ENCODE measurements at places on chromosomes 12 and 14. TPM values are rescaled to one million over a fixed set of nuclear protein-coding genes. Genes with fewer than 3 reads are reported as not detected.
A peak's percentile ranks its signal among the peaks of the same experiment; 100 is the strongest.

- no peak for DNase-seq
These were observed 131.8 kb upstream of the C14orf180 start for GRCh38 chr14:104447750-104448149.

- no peak for DNase-seq
These were observed 21.5 kb downstream of the LLPH start for GRCh38 chr12:66109056-66109455.

DNA sequence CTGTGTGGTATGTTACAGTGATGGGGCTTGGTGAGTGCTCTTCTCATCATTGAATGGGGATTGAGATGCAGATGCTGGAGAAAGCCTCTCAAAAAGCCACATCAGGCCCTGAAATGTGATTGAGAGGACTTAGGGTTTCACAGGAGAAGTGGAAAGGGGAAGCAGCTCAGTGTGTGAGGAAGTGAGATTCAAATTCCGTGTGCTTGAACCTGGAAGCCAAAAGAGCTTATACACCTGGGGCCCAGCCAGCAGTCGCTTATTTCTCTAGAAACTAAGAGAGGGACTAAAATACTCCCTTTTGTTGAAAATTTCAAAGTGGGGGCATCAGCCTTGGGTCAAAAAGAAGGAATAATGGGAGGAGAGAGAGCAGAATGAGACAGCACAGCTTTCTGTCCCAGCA, 39.1 kb upstream of the GZMB start:
- DNase-seq, result no peak

DNA sequence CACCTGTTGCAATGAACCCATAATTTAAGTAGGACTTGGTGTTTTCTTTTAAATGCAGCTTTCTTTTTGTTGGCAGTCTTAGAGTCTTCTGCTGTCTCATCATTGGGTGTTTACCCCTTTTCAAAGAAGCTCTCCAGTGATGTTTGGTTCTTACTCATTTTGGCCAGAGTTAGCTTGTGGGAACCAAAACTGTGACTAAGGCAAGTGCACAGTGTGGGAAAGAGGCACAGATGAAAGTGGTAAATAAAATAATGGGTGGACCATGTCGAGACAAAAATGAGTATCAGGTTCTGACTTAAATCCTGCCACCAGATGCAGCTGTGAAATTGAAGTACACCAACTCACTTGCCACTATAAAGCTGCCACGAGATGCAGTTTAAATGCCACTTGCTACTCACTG, 615.4 kb upstream of the MIS18BP1 start:
- DNase-seq, result peak; percentile 34

DNA sequence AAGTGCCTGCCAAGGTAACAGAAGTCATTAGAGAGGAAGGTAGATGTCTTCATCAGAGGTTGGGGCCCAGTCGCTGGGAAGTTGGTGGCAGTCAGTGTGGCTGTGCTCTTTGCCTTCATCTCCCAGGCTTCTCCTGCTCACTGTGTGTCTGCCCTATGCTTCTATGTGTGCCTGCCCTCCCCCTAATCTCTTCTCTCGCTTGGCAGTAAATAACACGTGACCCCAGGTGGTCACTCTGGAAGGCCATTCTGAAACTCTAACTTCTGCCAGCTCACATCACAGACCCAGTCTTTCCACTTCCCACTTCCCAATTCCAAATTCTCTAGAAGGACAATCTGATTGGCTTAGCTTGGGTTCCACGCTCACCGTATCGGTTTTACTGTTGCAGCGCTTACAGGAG, 9.3 kb downstream of the ZNF664 start:
- no peak for DNase-seq

- no peak for DNase-seq
These were observed 77.3 kb downstream of the SNAPC1 start for GRCh38 chr14:61839507-61839906.

DNA sequence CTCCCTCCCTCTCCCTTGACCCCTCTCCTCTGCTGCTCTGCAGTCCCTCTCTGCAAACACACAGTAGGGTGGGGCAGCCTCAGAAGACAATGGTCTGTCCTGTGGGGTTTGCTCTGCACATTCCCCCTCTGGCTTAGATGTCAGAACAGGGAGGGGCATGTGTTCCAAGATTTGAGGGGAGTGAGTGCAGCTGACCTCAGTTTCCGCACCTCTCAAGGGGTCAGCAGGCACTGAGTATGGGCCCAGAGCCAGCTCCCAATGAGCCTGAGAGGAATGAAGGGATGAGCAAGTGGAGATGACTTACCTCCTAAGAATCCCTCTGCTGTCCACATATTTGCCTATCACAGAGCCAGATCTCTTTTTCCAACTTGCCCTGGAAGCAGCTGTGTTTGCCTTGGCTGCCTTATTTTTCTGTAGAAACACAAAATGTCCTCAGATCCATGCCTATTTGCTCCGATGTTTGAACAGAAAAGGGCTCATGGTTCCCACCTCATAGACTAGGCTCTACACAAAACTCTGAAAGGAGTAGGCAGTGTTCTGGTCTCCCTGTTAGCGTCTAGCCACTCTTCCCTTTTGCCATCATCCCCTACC, 111.4 kb downstream of the CRACR2A start:
- DNase-seq, result peak; percentile 59

- no peak for DNase-seq
These were observed 52.5 kb upstream of the FOXN3 start for GRCh38 chr14:89469210-89470198.

DNA sequence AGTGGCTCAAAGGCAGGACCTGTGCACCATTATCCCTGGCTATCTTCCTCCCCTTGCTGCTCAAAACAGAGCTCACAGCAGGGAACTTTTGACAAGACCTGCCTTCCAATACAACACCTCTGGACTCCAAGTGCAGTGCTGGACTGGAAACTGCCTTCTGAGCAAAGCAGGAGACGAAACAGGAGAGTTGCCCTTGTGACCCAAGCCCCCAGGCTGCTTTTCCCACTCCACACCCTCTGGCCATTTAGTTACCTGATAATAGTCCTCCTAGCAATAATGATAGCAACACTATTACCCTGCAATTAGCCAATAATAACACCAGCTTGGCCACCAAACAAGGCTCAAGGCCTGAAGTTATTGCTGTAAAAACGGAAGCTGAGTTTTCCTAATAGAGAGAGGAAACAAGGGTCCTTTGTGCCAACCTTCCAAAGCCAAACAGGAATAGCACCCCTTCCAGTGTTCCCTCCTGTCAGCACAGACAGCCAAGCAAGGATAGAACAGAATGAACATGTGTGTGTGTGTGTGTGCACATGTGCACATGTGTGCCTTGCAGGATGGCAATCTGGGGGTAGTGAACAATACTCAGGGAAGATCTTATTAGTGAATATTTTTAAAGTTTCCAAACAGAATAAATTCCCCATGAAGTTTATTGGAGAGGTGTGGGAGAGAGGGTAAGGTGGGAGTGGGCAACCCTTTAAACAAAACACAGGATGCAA, 9.2 kb upstream of the KRT73 start:
- no peak for DNase-seq

DNA sequence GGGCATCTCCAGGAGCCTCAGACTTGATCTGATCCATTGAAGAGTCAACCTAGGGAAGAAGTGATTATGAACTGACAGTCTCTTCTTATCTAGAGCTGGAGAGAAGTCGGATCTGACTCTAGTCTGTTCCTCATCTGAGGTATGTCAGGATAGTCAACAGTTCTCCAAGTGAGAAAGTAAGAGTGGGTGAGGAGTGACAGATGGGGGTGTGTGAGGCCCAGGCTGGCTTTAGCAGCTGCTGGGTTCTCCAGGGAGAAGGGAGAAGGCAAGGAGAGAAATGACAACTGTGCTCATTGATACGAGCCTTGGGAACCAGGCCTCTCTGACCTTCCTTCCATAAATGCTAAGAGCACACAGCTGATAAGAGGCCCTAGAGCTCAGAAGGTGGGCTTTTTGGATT, 53.3 kb downstream of the IRAK3 start:
- no peak for DNase-seq

DNA sequence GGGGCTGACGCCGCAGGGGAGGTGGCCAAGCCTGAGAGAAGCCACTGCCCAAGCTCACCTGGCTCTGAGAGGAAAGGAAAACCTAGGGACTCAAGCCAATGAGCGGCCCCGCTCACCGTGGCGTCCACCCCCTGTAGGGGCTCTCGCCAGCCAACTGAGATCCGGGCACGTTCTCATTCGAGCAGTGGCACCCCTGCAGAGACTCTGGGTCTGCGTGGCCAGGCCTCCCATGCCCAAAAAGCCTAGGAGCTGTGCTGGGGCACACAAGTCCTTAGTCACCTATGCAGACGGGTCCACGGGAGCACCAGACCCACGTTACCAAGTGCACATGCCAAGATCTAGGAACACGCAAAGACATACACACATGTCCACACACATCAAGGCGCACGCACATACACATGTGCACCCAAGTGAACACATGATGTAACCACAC, 106.2 kb downstream of the NCOR2 start:
- no peak for DNase-seq

- no peak for DNase-seq
These were observed 221.2 kb upstream of the KITLG start for GRCh38 chr12:88801227-88802095.

DNA sequence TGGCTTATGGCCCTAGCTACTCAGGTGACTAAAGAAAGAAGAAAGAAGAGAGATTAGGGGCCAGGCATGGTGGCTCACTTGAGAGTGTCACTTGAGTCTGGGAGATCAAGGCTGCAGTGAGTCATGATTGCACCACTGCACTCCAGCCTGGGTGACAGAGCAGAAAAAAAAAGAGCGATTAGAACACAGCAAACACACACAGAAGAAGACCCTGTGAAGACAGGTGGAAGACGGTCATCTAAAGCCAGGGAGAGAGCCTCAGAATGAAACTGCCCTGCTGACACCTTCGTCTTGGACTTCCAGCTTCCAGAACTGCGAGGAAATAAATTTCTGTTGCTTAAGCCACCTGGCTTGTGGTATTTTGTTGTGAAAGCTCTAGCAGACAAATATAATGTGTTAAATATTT, 17.5 kb upstream of the PPP1CC start:
- DNase-seq, result no peak

DNA sequence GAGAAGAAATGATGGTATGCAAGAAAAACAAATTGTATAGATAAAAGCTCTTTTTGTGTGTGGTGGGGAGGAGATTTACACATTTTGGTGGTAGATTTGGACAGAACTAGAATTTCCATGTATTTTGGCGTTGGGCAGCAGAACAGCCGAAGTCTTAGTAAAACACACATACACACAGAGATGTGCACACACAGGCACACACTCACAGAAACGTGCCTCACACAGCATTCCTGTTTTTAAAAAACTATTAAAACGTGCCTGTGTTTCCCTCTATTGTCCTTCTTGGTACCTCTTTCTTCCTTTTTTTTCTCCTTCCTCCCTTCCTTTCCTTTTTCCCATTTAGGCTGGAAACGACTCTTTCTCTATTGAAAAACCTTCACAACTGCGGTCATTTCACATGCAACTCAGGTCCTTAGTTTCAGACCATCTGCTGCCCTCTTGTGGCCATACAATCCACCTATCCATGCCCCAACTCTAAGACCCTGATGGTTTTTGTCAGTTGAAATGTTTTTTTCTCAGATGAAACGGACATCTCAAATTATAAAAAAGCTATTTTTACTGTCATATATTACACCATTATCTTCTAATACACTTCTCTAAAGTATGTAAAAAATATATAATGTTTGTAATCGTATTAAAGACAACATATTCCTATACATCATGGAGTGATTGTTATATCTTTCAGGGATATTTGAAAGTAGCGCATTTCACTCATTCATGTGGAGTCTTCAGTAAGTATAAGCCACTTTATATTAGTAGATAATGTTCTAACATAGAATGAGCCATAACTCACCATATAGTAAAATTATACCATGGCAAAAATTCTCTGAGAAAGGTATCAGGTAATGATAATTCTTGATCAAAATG, 386.7 kb upstream of the NOVA1 start:
- peak; percentile 24 for DNase-seq

GRCh38 chr14:67413806-67414769, 2.1 kb upstream of the PLEK2 start:
- DNase-seq, result peak; percentile 97

GRCh38 chr12:132244724-132245295, 84.6 kb downstream of the GALNT9 start:
- DNase-seq, result no peak

GRCh38 chr14:101004954-101005353, 101.4 kb upstream of the RTL1 start:
- DNase-seq, result no peak

DNA sequence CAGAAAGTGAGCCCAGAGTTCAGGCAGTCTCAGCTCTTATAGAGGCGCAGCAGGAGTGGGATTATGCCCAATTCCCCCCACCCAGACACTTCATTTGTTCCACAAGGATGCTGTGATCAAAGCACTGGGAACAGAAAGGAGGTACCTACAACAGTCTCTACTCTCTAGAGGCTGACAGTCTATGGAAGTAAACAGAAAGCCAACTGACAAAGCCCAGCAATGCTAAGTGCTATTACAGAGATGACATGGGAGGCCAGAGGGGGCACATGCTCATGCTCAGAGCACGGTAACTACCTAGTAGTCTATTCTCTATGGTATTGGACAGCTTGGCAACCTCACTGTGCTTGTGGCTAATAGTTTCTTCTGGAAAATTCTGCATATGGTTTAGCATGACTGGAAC, 85.9 kb downstream of the STXBP6 start:
- DNase-seq, result no peak

- no peak for DNase-seq
These were observed 38.1 kb downstream of the KLRG1 start for GRCh38 chr12:9027161-9028059.

- no peak for DNase-seq
These were observed 886.2 kb upstream of the MGAT4C start for GRCh38 chr12:87142342-87142741.

GRCh38 chr12:19710811-19711793, 271.8 kb downstream of the AEBP2 start:
- no peak for DNase-seq

- DNase-seq, result no peak
These were observed 9.6 kb downstream of the TSHR start for GRCh38 chr14:80965037-80965436.

- DNase-seq, result no peak
These were observed 54.9 kb downstream of the CPNE8 start for GRCh38 chr12:38850461-38850860.

DNA sequence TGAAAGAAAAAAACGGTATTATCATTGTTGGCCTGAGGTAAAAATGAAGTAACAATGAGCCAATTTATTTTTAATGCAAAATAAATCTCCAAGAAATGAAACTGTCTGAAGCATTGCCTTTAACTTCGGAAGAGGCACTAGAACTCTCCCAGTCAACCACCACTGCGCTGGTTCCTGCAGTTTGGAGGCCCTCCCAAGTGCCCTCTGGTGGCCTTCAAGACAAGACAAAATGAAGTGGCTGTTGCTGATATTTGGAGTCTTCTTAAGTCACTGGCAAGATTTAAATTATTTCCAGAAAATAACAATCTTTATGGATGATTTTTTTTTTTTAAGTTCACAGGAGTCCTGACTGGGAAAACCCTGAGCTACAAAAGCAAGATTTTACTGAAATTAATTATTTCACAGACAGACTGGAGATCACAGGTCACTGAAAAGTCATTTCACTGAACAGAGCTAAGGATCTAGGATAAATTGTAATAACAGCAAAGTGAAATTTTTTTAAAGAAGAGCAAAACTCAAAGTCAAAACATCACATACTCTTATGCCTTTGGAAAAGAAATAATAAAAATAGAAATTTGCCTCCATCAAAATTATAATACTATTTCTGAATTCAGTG, 58.2 kb downstream of the DICER1 start:
- DNase-seq, result peak; percentile 46

TMEM119 gene
- 0.04 TPM for polyA plus RNA-seq

PAN2 gene
- 8.7 TPM for polyA plus RNA-seq

LRRIQ1 gene
- polyA plus RNA-seq, result 0.35 TPM

TAS2R42 gene
- polyA plus RNA-seq, result not detected

BRF1 gene
- 15.3 TPM for polyA plus RNA-seq

GRIP1 gene
- polyA plus RNA-seq, result 0.44 TPM

RAB15 gene
- polyA plus RNA-seq, result 3.9 TPM

SIX1 gene
- not detected for polyA plus RNA-seq
